ENCODE measurements at places on chromosomes 7 and 10.

DNA sequence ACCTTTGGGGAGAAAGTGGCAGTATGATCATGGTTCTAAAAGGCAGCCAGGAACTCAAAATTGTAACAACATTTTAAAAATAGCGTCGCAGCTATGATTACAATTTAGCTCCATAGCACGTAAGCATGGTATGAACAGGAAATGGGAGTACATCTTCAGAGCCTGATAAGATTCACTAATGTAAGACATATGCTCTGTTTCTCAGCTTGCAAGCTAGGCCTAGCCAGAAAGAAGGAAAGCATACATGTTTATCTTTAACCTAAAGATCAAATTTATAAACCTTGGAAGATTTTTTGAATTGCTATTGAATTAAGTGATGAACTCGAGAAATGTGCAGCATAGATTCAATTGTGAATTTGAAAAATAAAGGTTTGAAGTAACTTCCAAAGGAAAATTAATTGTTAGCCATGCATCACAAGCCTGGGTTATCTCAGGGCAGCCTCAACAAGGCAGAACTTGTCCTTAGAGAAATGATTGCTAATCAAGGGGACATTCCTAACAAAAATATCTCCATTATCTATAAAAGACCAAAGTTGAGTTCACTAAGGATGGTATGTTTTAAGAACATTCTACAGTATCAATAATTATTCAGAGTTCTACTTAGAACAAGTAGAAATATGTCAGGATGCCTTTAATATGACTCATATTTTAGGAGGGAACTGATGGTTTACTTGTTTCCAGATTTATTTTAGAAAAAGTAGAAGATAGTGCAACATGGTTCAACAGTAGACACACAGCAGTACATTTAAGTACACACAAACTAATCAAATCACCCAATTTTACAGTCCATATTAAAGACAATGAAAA, 38.8 kb upstream of the SEPTIN7 start:
- no peak for DNase-seq

GRCh38 chr10:33304423-33305225, 29.8 kb downstream of the NRP1 start:
- DNase-seq: no peak

GRCh38 chr10:91566115-91566514, 66.8 kb downstream of the PPP1R3C start:
- no peak for DNase-seq

DNA sequence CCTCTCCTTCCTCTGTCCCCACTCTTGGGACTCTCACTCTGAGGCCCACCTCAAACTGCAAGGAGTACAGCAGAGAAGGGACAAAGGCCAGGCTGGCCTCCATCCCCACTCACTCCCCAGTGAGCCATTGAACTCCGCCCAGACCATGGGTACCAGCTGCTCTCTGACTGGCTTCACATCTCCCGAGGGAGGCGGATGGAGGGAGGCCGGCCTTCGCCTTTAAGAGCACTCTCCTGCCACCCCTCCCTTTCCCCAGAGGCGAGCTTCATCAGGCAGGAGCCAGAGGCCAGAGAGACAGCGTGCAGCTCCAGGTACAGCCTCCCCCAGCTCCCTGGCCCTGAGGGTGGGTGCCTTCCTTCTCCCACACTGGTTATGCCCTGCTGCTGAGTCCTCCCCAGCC, 1.8 kb upstream of the LDB3 start:
- DNase-seq: no peak

DNA sequence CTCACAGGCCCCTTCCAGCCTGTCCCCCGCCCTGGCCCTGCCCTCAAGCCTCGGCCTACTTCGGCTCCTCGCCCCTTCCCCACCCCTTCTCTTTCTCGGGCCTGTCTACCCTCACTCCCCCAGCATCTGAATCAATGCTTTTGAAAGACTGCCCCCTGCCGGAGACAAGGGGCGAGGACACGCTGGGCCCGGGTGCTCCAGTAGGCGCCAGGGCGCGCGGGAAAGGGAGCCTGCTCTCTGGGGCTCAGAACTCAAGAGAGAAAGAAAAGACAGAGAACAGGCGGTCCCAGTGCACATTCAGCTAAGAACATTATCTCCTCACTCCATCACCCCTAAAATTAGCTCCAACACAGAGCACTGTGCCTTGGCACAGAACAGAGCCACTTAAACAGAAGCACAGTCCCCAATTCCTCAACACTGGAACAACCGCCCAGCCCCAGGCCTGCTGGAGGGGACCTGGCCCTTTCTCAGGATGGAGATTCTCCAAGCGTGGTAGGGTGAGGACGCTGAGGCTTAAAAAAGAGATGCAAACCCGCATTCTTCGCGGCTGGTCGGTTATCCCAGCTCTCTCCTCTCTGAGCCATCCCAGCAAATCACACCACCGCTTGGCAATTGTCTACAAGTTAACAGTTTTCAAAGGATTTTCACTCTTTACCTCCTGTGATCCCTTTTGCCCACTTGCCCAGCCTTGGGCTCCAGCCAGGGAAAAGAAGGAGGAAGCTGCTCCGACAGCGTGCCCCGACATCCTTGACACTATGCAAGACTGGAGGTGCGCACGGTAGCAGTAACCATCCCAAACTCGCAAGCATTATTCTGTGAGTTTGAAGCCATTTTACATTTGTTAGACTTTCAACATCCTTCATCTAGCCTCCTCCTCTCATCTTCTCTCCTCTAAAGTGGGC, 2.1 kb downstream of the GIGYF1 start:
- peak; percentile 25 for DNase-seq

DNA sequence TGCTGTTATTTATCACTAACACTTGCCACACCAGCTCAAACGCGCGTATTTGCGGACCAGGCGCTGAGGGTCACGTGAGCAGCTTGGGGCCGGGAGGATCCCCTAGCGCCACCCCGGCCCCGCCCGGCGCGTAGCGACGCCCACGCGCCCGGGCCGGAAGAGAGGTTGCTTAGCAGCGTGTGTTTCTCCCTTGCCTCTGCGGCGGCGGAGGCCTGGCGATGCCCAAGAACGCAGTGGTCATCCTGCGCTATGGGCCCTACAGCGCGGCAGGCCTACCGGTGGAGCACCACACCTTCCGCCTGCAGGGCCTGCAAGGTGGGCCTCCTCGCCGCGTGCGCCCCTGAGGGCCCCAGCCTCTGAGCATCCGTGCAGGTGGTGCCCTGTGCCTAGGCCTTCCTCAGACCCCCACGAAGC, at the start of gene C10orf53:
C10orf53 (plus strand) TSS at position 172 of the 414 bp plus-strand sequence; CDS start at position 219, 47 bp downstream.
- DNase-seq: peak; percentile 12

DNA sequence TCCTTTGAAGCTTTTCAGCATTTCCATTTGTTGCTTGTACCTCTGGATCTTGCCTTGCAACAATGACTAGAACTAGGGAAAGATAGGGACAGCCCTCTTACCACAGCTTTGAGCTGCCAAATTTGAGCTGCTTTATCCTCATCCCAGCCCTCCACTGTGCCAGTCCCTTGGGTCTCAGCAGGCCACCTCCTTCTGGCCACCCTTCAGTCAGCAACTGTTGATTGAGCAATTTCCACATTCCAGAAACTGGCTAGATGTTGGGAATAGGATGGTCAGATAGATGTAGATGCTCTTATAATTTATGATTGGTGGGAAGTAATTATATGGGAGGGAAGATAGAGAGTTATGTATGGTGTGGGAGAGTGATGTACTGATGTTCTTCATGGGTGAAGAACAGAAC, 100.1 kb downstream of the ST7 start:
- no peak for DNase-seq

DNA sequence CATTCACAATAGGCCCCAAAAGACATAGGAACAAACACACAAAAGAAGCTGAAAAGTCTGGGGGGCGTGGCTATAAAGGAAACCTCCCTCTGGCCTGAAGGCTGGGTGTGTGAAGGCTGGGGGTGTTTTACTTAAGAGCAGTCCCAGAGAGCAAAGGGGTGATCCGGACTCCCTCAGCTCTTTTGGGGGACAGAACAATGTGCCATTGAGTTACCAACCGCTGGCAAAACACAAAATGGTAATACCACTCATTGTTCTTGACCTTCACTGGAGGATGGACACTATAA, 189.0 kb downstream of the COBL start:
- no peak for DNase-seq

GRCh38 chr10:96987842-96988175, 155.7 kb downstream of the LCOR start:
- DNase-seq: peak; percentile 38

DNA sequence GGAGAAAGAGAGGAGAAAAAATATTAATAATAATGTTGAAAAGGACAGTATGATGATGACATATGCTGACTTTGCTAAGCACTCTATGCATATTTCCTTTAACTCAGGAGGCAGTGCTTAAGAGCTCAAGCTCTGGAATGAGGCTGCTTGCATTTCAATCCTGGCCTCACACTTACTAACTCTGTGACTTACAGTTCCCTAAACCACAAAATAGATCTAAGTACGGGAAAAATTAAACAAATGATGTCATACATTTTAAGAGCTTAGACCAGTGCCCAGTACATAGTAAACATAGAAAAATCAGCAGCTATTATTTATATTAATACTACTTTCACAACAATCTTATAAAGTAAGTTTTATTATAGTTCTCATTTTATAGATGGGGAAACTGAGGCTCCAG, 61.3 kb downstream of the GFRA1 start:
- DNase-seq: peak; percentile 90

DNA sequence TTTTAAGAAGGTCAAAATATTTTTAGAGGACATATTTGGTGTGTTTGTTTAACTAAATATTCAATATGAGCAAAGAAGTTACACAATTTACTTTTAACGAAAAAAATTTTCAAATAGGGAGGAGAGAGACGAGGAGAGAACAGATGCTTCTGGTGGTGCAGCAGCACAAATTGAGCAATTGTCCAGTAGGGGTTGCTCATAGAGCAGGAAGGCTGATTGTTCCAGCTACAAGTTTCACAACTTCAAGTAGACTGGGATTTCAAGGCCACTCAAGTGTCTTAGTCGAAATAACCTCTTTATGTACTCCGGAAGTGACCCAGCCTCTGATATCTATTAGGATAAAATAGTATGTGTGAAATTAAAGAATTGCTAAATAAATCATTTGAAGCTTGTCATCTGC, 197.9 kb downstream of the HDAC9 start:
- DNase-seq: peak; percentile 64

- no peak for DNase-seq
These were observed 94.3 kb upstream of the FRMD4A start for GRCh38 chr10:14425034-14425433.

DNA sequence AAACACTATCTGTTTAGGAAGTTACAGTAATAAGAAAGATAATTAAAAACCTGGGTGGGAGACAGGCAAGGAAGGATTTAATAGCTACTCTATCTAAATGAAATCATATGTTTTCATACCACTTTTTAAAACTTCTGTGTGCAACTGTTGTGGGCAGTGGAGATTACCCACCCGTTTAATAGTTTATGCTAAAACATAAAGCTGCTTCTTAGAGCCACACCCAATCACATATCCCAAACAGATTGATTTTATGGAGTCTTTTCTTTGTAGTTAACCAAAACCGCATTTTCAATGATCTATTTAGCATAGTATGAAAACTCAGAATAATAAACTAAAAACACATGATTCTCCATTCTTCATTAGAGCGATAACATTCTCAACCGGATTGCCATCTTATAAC, 304.1 kb downstream of the AGMO start:
- DNase-seq: no peak

GRCh38 chr10:71998119-71998839, 34.1 kb downstream of the CHST3 start:
- no peak for DNase-seq

GRCh38 chr7:98619450-98620321, 2.6 kb downstream of the NPTX2 start:
- peak; percentile 57 for DNase-seq

DNA sequence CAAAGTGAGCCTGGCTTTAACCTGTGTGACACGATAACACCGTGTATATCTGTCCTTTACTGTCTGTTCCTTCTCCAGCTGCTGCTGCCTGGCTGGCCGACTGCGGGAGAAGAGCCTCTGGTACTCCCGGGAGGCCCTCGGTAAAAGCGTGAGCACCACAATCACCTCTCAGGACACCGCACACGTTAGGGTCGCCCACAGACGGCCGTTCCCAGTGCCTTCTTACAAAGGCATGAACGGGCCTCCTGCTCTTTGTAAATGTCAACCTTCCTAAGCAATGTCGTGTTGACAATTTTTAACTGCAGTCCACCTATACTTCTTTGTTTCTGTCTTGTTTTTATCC, 177.6 kb downstream of the DIP2C start:
- DNase-seq: no peak

GRCh38 chr7:129535896-129536295, 33.6 kb downstream of the SMKR1 start:
- DNase-seq: no peak

GRCh38 chr7:116895849-116896248, 33.5 kb downstream of the CAPZA2 start:
- DNase-seq: no peak

DNA sequence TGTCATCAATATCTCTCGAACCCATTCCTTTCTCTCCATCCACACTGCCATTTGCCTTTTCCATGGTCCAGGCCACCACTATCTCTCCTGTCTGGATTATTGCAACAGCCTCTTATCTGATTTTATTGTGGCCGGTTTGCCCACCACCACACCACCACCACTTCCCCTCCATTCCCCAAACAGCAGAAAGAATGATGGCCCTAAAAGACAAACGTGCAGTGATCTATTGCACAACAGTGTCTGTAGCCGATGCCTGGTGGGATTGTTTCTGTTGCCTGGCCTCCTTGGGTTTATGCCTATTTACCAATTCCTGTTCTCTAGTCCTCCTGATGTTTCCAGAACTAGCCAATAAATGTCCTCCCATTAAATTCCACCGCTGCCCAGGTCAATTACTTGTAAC, 10.2 kb upstream of the ST8SIA6 start:
- no peak for DNase-seq

DNA sequence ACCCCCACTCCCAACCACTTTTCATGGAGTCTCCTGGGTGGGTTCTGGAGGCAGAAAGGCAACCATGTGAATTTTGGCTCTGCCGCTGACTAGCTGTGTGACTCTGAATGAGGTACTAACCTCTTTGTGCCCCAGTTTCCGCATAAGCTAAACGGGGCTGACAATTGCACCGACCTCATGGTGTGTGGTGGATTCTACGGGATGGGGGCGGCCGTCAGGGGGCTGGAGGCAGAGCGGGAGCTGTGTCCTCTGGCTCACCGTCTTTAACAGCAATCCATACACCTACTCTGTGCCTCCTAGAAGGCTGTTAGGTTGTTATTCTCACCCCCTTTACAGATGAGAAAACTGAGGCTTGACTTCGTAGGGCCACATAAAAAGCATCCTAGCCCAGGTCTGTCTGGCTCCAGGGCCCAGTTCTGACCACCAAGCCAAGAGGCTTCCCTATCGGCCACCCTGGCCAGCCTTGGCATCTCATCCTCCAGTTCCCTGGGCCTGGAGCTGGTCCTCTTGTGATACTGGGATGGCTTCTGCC, 4.3 kb upstream of the SLC29A3 start:
- DNase-seq: no peak

Data from astrocyte (in vitro differentiated cells and primary cell).